ENCODE measurements at places on chromosomes 3 and 15. TPM values are rescaled to one million over a fixed set of nuclear protein-coding genes. Genes with fewer than 3 reads are reported as not detected.

- no peak for DNase-seq
These were observed 8.9 kb downstream of the OXTR start for GRCh38 chr3:8760506-8760905.

GRCh38 chr15:71333839-71334238 lies 218.6 kb downstream of the THSD4 start:
- no peak for DNase-seq

GRCh38 chr15:49023354-49023753 lies 22.9 kb downstream of the SECISBP2L start:
- no peak for DNase-seq

DNA sequence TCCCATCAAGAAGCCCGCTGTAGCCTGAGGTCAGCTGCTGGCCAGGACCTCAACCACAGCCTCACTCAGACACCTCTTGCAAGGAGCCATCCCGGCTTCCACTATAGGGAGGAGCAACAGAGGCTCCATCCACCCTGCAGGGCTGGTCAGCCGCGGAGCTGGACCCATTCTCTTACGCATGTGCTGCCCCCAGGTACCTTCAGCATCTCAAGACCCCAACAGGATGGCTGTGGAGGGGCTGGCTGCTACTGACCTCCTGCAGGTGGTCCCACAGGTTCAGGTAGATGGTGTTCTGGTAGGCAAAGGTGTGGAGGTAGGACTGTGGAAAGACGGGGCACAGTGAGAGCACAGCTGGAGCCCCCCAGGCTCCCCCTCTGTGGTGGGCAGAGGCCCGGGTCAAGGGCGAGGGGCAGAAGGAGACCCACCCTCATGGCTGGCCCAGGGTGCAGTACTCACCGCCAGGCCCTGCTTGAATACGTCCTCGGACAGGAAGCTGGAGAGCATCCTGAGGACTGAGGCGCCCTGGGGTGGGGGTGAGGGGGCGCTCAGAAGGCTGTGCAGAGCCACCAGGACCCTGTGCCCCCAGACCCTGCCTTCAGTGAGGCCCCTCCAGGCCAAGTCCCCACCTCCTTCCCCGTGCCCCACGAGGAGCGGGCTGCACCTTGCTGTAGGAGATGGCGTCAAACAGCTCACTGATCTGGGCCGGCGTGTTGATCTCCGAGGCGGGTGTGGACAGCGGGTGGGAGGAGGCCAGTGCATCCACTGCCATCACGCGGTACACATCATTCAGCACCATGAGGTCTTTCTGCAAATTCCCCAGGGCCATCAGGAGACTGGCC lies 11.4 kb downstream of the ANPEP start:
- DNase-seq, result no peak

- peak; percentile 44 for DNase-seq
These were observed 179.1 kb downstream of the THSD4 start for GRCh38 chr15:71294251-71294910.

TMC3 gene
- total RNA-seq, result not detected

NOX5 gene
- total RNA-seq, result 0.06 TPM

PCYT1A gene
- total RNA-seq, result 33.5 TPM

ZNF660 gene
- total RNA-seq, result 2.5 TPM

NT5DC2 gene
- total RNA-seq, result 229 TPM

SKOR1 gene
- not detected for total RNA-seq

ECE2 gene
- total RNA-seq, result not detected

TM4SF18 gene
- 1.4 TPM for total RNA-seq
